GM12891 (cell line): ENCODE measurements at places on chromosomes 12 and 14.

DNA sequence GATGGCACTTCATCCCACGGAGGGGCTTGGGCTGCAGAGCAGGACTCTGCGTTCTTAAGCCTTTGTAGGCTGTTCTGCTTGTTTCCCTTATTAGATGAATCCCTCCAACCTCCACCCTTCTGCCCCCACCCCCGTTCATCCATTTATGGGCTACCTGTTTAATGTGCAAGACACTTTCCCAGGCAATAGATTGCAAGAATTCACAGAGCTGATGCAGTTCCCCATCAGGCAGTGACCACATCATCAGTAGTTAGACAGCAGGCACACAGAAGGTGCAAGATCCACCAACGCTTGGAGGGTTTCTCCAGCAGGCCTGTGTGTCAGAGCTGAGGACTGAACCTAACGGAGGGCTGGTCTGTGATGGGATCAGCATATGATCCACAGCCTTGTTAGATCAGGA is 1.2 kb upstream of the C1R start:
- no peak for DNase-seq

DNA sequence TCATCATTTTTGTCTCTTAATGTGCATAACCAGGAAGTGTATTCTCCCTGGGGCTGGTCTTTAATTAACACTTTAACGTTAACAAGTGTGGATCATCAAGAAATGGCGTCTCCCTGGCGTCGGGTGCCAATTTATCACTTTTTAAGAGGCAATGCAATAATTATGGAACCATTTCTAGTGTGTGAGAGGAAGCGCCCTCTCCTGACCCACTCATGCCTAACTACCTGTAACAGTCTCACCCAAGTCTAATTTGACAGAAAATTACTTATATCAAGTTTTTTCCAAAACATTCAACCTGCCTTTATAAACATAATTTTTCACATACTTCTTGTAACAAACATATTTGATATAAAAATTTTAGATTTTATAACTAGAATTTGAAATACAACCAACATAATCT is 905.3 kb upstream of the MDGA2 start:
- no peak for DNase-seq

GRCh38 chr12:58895053-58895452 is 25.3 kb downstream of the LRIG3 start:
- no peak for DNase-seq

GRCh38 chr12:122852336-122853275 is 17.3 kb downstream of the HIP1R start:
- DNase-seq, result no peak

DNA sequence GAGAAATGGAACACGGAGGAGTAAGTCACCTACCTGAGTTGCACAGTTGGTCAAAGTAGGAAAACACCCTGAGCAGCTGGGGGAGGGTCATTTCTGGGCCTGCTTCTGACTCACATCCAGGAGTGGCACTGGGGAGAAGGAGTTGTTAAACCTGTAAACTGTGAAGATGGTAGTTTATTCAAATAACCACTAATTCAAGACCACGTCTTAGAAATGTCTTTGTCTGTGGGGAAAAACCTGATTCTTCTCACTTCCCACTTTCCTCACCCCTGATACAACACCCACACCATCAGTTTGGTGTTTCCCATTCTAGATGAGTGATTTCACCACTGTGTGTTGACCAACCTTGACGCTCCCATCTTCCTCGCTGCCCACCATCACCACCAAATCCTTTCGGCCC is 207.1 kb downstream of the ANO4 start:
- DNase-seq, result no peak

DNA sequence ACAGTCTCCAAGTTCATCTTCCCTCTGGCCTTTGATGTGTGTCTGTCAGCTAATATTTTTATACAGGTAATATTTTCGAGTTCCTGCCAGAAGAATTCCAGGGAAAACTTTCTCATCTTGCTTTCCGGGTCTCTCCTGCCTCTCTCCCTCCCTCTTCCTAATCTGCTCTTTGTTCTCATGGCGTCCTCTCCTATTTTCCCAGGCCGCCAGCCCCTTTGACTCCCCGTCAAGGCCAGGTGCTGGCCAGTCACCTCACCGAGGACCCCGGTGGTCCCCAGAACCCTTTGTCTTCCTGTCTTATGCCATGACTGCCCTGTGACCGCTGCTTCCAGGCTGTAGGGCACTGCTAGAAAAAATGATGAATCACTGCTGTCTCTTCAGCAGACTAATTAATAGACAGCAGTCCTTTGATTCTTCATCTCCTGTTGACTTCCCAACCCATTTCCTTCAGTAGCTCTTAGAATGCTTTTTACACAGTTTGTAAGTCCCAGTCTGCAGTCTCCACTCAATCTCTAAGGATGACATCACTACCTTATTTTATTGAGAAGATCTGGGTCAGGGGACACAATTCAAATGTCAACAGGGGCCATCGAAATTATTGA is 40.7 kb downstream of the PPFIBP1 start:
- no peak for DNase-seq

DNA sequence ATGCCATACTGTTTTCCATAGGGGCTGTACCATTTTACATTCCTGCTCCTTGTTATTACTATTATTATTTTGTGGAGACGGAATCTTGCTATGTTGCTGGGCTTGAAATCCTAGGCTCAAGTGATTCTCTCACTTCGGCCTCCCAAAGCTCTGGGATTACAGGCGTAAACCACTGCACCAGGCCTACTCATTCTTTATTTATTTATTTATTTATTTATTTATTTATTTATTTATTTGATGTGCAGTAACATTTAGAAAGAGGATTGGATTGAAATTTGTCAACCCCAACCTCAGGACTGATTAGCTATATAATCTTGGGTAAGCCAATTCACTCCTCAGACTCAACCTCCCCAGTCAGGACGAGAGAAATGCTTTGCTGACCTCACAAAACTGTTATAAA is 107.9 kb downstream of the VEZT start:
- no peak for DNase-seq

GRCh38 chr12:106878804-106879203 is 76.9 kb upstream of the TMEM263 start:
- no peak for DNase-seq

DNA sequence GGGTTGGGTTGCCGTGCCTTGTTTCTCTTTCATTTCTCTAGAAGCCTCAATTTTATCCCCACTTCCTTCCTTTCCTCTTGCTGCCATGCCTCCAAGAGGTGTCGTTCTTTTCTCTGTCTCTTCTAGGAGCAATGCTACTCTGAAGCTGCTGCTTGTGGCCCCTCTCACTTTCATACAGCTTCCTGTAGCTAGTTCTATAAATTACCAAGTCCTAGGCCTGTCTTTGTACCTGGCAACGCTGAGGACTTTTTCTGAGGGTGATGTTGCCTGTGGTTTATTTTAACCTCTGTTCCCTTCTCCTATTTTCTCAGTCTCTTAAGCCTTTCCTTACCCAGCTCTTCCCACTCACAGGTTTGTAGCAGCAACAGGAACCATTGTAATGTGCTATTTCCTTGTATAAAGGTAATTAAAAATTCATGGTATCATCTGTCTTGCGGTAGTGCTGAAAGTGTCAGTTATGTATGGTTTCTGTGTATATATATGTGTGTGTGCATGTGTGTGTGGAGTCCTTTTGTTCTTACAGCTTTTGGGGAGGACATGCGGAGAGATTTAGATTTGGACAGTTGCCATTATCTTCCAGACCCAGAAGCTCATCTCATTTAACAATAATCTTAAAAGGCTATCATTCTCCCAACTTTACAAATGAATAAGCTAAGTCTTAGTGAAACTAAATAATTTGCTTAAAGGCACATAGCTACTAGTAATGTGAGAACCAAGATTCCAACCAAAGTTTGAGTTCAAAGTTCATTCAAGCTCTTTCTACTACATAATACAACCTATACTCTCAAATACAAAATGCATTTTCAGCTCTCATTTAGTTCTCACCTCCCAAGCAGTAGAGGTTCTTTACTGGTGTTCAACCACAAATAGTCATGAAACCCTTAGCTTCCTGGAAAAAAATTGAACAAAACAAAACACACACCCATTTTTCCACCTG is 43.8 kb downstream of the DDHD1 start:
- peak; percentile 21 for DNase-seq

DNA sequence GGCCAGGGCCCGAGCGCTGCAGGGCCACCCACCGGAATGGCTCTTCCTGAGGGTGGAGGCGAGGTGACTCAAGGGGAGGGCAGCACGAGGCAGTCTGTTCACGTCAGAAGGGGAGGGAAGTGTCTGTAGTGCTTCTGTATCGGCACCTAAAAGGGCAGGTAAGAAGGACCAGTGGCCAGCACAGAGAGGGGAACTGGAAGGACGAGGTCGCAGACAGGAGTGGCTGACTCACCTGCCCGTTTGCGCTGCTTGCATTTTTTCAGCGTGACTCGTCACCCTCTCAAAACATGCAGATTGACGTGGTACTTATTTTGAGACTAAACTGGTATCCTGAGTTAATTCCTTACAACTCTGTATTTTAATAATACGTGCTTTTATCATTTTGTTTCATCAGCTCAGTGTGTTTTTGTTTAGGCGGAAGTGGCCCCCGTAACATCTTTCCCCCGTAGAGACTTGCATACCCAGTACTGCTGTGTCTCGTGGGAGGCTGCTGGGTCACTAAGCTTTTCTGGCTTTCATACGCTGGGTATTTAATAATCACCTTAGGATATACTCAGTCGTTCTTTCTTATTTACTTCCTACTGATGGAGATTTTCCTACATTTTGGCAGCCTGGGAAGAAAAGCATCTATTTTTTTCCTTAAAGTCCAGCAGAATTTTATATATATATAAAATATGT is 26.4 kb downstream of the SFSWAP start:
- no peak for DNase-seq

GRCh38 chr12:6987956-6988553 is 17.3 kb downstream of the EMG1 start:
- no peak for DNase-seq

GRCh38 chr12:89731089-89731488 is 22.5 kb upstream of the ATP2B1 start:
- no peak for DNase-seq
